GM04503 (cell line): ENCODE measurements at places on chromosomes 7 and 10.
A peak's percentile ranks its signal among the peaks of the same experiment; 100 is the strongest.

DNA sequence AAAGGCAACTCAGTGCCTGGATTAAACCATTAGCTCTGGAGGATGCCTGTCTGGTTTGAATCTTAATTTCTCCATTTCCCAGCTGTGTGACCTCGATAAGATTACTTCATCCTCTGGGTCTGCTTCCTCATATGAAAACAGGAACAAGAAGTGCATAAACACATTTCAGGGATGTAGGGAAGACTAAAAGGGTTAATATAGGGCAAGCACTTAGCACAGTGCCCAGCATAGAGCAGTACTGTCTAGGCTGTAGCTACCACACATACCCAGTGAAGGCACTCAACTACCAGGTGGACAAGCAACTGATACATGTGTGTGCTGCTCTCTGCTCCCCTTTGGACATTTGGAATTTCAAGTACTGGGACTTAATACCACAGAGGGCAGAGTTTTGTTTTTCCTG, 85.4 kb downstream of the KCNMA1 start:
- DNase-seq = no peak

- DNase-seq = no peak
These were observed 88.9 kb upstream of the MKX start for GRCh38 chr10:27834476-27834875.

- no peak for DNase-seq
These were observed 609.0 kb upstream of the DPP6 start for GRCh38 chr7:153443032-153443701.

DNA sequence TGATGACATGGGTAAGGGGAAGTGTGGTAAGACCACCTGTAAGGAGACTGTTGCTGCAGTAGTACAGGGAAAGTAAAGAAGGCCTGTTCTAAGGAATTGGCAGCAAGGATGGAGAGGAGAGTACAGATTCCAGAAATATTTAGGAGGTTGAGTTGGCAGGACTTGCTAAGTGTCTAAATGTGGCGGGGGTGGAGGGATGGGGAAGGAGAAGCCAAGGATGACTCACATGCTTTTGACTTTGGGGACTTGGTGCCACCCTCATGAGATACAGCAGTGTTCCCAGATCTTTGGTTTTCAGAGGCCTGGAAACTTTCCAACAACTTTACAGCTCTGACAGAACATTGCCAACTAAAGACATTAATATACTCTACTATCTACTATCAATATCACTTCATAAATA, 45.4 kb downstream of the CDK6 start:
- DNase-seq = peak; percentile 56

GRCh38 chr7:76165106-76165972, 36.4 kb upstream of the SRRM3 start:
- no peak for DNase-seq

DNA sequence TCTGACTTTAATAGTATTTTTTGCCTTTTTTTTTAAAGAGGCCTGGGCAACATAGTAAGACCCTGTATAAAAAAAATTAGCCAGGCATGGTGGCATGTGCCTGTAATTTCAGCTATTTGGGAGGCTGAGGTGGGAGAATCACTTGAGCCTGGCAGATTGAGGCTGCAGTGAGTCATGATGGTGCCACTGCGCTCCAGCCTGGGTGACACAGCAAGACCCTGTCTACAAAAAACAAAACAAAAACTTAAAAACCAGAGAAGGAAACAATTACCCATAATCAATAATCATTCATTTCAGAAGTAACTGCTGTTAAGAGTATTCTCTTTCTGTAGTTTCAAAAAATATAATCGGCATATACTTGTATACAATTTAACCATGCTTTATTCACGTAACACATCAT, 28.0 kb downstream of the VPS26A start:
- no peak for DNase-seq

DNA sequence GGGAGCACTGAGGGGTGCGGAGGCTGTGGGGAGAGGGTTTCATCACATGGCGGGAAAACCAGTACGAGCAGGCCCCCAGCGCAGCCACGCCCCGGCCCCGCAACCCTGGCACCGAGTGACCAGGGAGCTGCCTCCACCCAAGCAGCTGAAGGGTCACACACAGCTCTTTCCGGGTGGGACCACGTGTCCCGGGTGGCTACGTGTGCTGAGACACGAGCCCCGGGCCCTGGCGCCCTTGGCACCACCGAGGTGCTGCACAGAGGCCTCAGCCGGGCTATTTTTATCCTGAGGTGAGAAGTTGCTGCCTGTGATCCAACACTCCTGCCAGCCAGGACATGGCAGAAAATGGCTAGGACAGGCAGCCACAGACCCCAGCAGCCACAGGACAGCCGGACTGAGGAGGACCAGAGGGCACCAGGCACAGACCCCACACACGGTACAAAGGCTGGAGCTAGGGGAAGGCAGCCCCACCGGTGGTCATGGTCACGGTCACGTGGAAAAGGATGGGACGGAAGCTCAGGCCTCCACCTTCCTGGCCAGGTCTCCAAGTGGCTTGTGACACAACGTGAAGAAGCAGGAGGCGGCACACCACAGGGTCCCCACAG, 223.7 kb downstream of the MAD1L1 start:
- no peak for DNase-seq

- DNase-seq = no peak
These were observed 80.7 kb upstream of the CXCL12 start for GRCh38 chr10:44465401-44466115.

GRCh38 chr7:142485617-142486226, 227.9 kb upstream of the PRSS58 start:
- DNase-seq = no peak

GRCh38 chr10:104328646-104328895, 9.7 kb downstream of the ITPRIP start:
- DNase-seq = no peak

DNA sequence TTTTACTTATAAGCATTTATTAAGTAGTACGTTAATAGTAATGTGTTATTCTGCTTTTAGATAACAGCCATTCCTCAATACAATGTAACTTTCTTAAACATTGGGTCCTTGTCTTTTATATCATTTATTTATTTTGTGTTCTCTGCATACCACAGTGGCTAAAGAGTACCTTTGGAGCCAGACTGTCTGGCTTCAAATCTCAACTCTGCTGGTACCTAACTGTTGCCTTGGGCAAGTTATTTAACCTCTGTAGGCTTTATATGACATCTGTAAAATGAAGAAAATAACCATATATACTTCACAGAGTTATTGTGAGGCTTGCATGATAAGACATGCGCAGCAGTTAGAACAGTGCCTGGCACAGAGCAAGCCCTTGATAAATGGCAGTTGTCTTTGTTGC, 397.6 kb downstream of the MDFIC start:
- DNase-seq = no peak

GRCh38 chr10:12579954-12580858, 230.9 kb downstream of the CAMK1D start:
- DNase-seq = no peak

DNA sequence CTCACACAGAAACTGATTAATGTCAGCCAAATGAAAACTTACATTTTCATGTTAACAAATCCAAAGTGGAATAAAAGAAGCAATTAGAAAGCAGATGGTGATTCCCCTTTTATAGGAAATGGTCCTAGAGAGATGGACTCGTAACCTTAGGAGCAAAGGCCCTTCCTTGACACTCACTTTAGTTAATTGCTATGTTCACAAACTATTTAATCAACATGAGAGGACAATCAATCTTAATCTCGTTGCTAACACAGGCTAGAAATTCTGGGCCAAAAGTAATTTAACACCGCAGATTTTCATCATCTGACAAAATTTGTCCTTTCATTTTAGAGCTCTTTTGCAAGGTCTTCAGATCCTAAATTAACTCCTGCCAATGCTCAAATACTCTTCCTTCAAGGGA, 64.0 kb upstream of the DNAJB12 start:
- DNase-seq = no peak
